Nephron progenitor cell (in vitro differentiated cells): ENCODE measurements at places on chromosomes 6 and 20.

DNA sequence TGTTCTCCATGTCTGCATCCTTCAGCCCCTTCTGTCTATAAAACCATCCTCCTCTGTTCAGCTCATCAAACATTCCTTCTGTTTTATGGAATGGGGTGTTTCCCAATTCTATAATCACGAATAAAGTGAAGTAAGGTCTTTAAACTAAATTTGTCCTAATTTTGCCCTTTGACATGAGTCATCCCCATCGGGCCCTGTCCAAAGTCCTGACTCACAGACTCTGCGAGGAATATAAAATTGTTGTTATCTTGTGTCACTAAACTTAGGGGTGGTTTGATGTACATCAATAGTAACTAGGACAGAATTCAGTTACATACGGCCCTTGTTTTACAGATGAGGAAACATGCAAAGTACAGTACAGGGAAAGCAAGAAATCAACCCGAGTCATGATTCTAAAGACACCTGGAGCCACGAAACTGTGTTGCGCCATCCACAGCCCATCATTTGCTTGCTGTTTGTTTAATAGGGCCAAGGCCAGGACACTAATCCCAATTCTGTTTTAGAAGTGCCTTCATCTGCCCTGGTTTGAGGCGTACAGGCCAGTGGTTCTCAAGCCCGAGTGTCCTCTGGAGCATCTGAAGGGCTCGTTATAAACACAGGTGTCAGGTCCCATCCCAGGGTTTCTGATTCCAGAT lies 2.8 kb downstream of the ACSS1 start:
- peaks cover 97% of the 10 kb centered on the region for H3K27me3 ChIP-seq
- H3K36me3 ChIP-seq: no peaks in the 10 kb centered on the region
- no peak for DNase-seq
- no peak overlapping the region for H3K4me3 ChIP-seq
- H3K4me1 ChIP-seq: peaks cover 11% of the 10 kb centered on the region
- H3K27ac ChIP-seq: no peak overlapping the region

GRCh38 chr6:113607821-113608545 lies 249.2 kb upstream of the MARCKS start:
- peaks cover 14% of the 10 kb centered on the region for H3K4me1 ChIP-seq
- DNase-seq: no peak
- H3K27me3 ChIP-seq: no peaks in the 10 kb centered on the region
- no peaks in the 10 kb centered on the region for H3K36me3 ChIP-seq
- no peak overlapping the region for H3K27ac ChIP-seq
- H3K4me3 ChIP-seq: no peak overlapping the region

DNA sequence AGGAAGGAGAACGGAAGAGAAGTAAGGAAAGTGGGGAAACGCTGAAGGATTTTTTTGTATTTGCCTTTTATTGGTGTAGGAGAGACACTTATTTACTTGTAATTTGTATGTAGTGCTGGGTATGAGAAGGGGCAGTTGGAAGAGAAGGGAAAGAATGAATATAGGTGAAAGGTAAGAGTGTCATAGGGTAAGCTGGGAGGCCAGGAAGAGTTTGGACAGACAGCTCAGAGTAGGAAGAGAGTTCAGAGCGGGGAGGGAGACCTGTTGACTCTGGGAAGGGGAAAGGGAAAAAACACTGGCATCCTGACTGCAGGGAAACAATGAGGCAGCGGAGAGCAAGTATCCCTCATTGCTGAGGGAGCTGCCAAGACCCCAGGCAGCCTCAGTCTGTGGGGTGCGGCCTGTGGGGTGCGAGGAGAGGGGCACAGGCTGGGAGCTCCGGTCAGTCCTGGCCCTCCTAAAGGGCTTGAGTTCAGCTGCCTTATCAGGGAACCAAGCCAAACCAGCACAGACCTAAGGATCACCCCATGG lies 3.1 kb downstream of the TRAF3IP2 start:
- H3K27me3 ChIP-seq: peaks cover 5% of the 10 kb centered on the region
- H3K27ac ChIP-seq: peak overlapping the region; percentile 26
- H3K4me1 ChIP-seq: peaks cover 75% of the 10 kb centered on the region

- no peaks in the 10 kb centered on the region for H3K36me3 ChIP-seq
- no peak for DNase-seq
- peak overlapping the region; percentile 88 for H3K27ac ChIP-seq
- H3K4me1 ChIP-seq: peaks cover 38% of the 10 kb centered on the region
- no peak overlapping the region for H3K4me3 ChIP-seq
- H3K27me3 ChIP-seq: peaks cover 11% of the 10 kb centered on the region
Observed at GRCh38 chr20:38194971-38195504, 30.0 kb upstream of the TGM2 start.

DNA sequence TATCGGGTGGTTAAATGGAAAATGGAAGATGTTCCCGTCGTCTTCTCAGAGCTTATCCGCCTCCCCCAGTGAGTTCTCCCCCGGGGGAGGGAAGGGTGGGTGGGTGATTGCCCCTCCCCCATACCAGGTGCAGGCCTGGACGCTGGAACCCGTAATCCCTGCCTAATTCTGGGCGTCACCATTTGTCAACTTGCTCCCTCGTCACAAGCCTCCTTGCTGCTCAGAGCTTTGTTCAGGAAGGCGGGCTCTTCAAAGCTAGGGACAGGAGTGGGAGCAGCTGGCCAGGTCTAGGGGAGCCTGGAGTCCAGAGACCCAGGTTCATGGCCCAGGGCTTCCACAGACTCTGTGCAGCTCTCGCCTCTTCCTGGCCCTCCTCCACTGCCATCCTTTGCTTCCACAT lies 25.6 kb downstream of the CDH22 start:
- H3K27me3 ChIP-seq: peaks cover 61% of the 10 kb centered on the region
- no peak overlapping the region for H3K27ac ChIP-seq
- DNase-seq: no peak
- no peak overlapping the region for H3K4me3 ChIP-seq

GRCh38 chr20:62163485-62163865 lies 19.4 kb upstream of the MTG2 start:
- H3K4me1 ChIP-seq: peaks cover 9% of the 10 kb centered on the region
- H3K4me3 ChIP-seq: no peak overlapping the region
- DNase-seq: no peak
- no peaks in the 10 kb centered on the region for H3K27me3 ChIP-seq
- no peak overlapping the region for H3K27ac ChIP-seq

- H3K27ac ChIP-seq: peak overlapping the region; percentile 98
- H3K36me3 ChIP-seq: no peaks in the 10 kb centered on the region
- peaks cover 1% of the 10 kb centered on the region for H3K27me3 ChIP-seq
- H3K4me3 ChIP-seq: no peak overlapping the region
Observed at GRCh38 chr6:26270486-26270861, 94.5 kb upstream of the BTN3A2 start.

DNA sequence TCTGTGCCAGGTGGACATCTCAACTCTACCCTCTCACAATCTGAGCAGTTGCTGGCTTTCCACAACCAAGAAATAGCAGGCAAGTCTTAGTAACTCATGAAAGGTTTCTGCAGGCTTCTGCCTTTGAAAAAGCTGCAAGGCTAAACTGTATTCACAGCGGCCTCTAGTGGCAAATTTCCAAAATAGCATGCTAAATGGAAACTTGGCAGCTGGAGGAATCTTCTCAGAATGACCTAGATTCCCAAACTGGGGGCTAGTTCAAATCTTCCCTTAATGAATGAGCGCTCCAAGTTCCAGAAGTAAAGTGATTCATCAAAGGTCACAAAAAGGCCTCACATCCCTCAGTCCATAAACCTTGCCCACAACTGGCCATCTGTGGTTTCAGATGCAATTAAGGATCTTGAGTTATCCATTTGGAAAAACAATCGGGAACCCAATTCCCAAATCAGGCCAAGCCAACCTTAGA lies 11.9 kb upstream of the CPNE5 start:
- peak; percentile 43 for DNase-seq
- H3K4me3 ChIP-seq: peak overlapping the region; percentile 41
- peaks cover 15% of the 10 kb centered on the region for H3K27me3 ChIP-seq
